Pericardium fibroblast (primary cell): ENCODE measurements at places on chromosomes 6 and 20. TPM values are rescaled to one million over a fixed set of nuclear protein-coding genes. Genes with fewer than 3 reads are reported as not detected.

The MAPK13 gene
- 2.9 and 5.4 TPM in 2 replicates for total RNA-seq

The NTSR1 gene
- not detected in 2 replicates for total RNA-seq

The GSTA1 gene
- not detected in 2 replicates for total RNA-seq

The SNX21 gene
- total RNA-seq = 69.8 and 74.2 TPM in 2 replicates

The FRMD1 gene
- not detected in 2 replicates for total RNA-seq

The TREM1 gene
- total RNA-seq = not detected in 2 replicates

The TM9SF4 gene
- 30.5 and 36.3 TPM in 2 replicates for total RNA-seq

The CSNK2B gene
- 205 and 210 TPM in 2 replicates for total RNA-seq

The HLA-DRB1 gene
- total RNA-seq = not detected in 2 replicates

The DBNDD2 gene
- total RNA-seq = 2.0 and 12.3 TPM in 2 replicates

The C20orf144 gene
- total RNA-seq = 0.09 TPM in 1 of 2 replicates, not detected in the other

The TFAP2B gene
- total RNA-seq = not detected in 2 replicates

The ZHX3 gene
- 31.5 and 41.4 TPM in 2 replicates for total RNA-seq

The ZNF391 gene
- total RNA-seq = 1.1 and 10.0 TPM in 2 replicates

The BEND6 gene
- total RNA-seq = 7.0 and 11.7 TPM in 2 replicates

The PNLDC1 gene
- total RNA-seq = 1.4 TPM in 1 of 2 replicates, not detected in the other

The CRIP3 gene
- 0.34 and 0.47 TPM in 2 replicates for total RNA-seq

The MLN gene
- total RNA-seq = not detected in 2 replicates

The SS18L1 gene
- 5.7 and 5.9 TPM in 2 replicates for total RNA-seq

The EMILIN3 gene
- 0.09 and 1.2 TPM in 2 replicates for total RNA-seq

The TINAG gene
- not detected in 2 replicates for total RNA-seq

The ADGB gene
- not detected in 2 replicates for total RNA-seq

The CST2 gene
- not detected in 2 replicates for total RNA-seq

The BEND3 gene
- 0.60 and 1.1 TPM in 2 replicates for total RNA-seq

The BPIFB2 gene
- not detected in 2 replicates for total RNA-seq

The PACSIN1 gene
- total RNA-seq = 0.09 TPM in 1 of 2 replicates, not detected in the other

The LY6G6C gene
- not detected in 2 replicates for total RNA-seq

The ID4 gene
- 3.1 and 18.4 TPM in 2 replicates for total RNA-seq

The ACTR5 gene
- total RNA-seq = 3.5 and 4.9 TPM in 2 replicates

The FAM217A gene
- total RNA-seq = not detected in 2 replicates

The HTR1E gene
- not detected in 2 replicates for total RNA-seq

The ANKEF1 gene
- 0.58 and 0.68 TPM in 2 replicates for total RNA-seq

The RBPJL gene
- total RNA-seq = not detected in 2 replicates
